Temporal lobe (tissue), 4 donors: ENCODE measurements at places on chromosomes 16 and 17. TPM values are rescaled to one million over a fixed set of nuclear protein-coding genes. Genes with fewer than 3 reads are reported as not detected.

The NOL3 gene
- total RNA-seq, result 4.2 TPM

The C1QTNF1 gene
- 0.98 TPM for total RNA-seq

The PNMT gene
- 2.0 TPM for total RNA-seq

The KCNH4 gene
- 0.74 TPM for total RNA-seq

The KRT33A gene
- not detected for total RNA-seq

The IL34 gene
- total RNA-seq, result 1.5 TPM

The NOXO1 gene
- 0.98 TPM for total RNA-seq

The PLXDC1 gene
- 7.9 TPM for total RNA-seq

The CDK3 gene
- total RNA-seq, result 3.0 TPM

The TBC1D3K gene
- not detected for total RNA-seq

The DNAAF8 gene
- 0.49 TPM for total RNA-seq

The TAOK2 gene
- 42.0 TPM for total RNA-seq

The KRT27 gene
- 0.25 TPM for total RNA-seq

The C17orf50 gene
- not detected for total RNA-seq

The MATCAP1 gene
- total RNA-seq, result 54.8 TPM

The ZFP3 gene
- total RNA-seq, result 7.9 TPM

The CLEC19A gene
- total RNA-seq, result not detected

The KRT25 gene
- total RNA-seq, result 0.49 TPM

The WDR59 gene
- 21.9 TPM for total RNA-seq

The TERB1 gene
- total RNA-seq, result 0.25 TPM

The NEUROD2 gene
- 74.5 TPM for total RNA-seq

The HNF1B gene
- total RNA-seq, result not detected

The STX1B gene
- total RNA-seq, result 21.6 TPM

The MYOCD gene
- 0.25 TPM for total RNA-seq

The ZNF597 gene
- 3.2 TPM for total RNA-seq

The KRTAP4-4 gene
- not detected for total RNA-seq

The CCL14 gene
- total RNA-seq, result not detected

The MCRIP2 gene
- 9.3 TPM for total RNA-seq

The RNF227 gene
- 10.8 TPM for total RNA-seq

The KRT14 gene
- 0.49 TPM for total RNA-seq

The RASD1 gene
- 7.4 TPM for total RNA-seq

The CCL4L2 gene
- total RNA-seq, result 2.0 TPM

The KRTAP2-2 gene
- not detected for total RNA-seq

The TMEM114 gene
- total RNA-seq, result not detected

The MYO1C gene
- total RNA-seq, result 8.9 TPM

The OMG gene
- 4.7 TPM for total RNA-seq

The SPN gene
- 0.25 TPM for total RNA-seq
